Hematopoietic multipotent progenitor cell treated with erythropoietin and hydrocortisone succinate and interleukin-3 and kit ligand, for 6 days (in vitro differentiated cells): ENCODE measurements at places on chromosomes 5 and 9.
A peak's percentile ranks its signal among the peaks of the same experiment; 100 is the strongest.

DNA sequence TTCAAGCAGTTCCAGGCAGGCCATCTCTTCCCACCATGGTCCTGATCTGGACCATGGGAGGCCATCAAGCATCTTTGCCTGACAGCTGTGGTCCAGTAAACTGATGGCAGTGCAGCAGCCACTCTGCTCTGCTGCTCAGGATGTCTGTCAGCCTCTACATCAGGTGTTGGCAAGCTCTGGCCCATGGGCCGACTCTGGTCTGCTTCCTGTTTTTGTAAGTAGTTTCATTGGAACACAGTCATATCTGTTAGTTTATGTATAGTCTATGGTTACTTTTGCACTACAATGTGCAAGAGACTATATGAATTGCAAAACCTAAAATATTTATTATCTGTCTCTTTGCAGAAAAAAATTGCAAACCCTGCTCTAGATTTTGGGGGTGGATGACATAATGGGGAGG is 225.0 kb downstream of the KCTD16 start:
- peak; percentile 6 for DNase-seq

DNA sequence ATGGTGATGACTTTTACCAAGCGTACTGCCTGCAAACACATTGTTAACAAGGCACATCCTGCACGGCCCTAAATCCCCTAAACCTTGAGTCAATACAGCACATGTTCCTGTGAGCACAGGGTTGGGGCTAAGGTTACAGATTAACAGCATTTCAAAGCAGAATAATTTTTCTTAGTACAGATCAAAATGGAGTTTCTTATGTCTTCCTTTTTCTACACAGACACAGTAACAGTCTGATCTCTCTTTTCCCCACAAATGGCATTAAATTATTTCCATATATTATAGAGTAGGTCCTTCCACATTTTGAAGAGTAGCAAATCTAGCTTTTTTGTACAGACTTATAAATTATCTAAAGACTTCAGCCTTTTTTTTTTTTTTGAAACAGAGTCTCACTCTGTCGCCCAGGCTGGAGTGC is 1.6 kb upstream of the TMEM141 start:
- DNase-seq: no peak

- no peak for DNase-seq
These were observed 59.4 kb downstream of the IL6ST start for GRCh38 chr5:55935371-55935770.

- no peak for DNase-seq
These were observed 261.0 kb upstream of the CDH6 start for GRCh38 chr5:30932273-30933017.

DNA sequence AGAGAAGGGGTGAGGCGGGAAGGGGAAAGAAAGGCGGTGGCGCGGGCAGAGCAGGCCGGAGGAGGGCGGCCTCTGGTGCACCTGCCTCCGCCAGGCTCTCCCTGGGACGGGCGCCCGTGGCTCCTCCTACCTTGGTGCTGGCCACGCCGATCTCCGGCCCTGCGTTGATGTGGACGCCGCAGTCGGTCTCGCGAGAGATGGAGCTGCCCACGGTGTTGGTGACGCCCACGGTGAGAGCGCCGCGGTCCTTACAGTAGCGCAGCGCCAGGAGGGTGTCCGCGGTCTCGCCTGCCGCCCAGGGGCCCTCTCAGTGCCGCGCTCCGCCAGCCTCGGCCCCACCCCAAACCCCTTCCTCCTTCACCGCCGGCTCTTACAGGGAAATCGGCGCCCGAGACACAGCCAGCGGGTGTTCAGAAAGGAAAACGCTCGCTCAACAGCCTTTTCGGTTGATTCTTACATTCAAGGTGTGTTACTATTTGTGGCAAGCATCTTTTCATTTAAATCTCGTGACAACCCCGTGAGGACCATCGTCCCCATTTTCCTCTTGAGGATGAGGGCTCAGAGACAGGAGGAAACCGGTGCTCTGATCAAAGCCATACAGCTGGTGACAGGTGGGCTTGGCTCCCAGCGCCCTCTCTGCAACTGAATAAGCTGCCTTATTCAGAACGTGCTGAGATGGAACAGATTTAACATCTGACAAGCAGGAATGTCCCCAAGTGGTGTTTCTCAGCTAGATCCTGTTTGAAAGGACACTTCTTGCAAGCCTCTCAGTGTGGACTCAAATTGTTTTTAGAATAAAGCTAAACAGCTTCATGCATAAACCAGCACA is 22.0 kb upstream of the MAPK9 start:
- peak; percentile 78 for DNase-seq

- no peak for DNase-seq
These were observed 28.9 kb downstream of the DBH start for GRCh38 chr9:133665096-133665495.

- no peak for DNase-seq
These were observed 304.1 kb upstream of the PANK3 start for GRCh38 chr5:168883281-168883741.

DNA sequence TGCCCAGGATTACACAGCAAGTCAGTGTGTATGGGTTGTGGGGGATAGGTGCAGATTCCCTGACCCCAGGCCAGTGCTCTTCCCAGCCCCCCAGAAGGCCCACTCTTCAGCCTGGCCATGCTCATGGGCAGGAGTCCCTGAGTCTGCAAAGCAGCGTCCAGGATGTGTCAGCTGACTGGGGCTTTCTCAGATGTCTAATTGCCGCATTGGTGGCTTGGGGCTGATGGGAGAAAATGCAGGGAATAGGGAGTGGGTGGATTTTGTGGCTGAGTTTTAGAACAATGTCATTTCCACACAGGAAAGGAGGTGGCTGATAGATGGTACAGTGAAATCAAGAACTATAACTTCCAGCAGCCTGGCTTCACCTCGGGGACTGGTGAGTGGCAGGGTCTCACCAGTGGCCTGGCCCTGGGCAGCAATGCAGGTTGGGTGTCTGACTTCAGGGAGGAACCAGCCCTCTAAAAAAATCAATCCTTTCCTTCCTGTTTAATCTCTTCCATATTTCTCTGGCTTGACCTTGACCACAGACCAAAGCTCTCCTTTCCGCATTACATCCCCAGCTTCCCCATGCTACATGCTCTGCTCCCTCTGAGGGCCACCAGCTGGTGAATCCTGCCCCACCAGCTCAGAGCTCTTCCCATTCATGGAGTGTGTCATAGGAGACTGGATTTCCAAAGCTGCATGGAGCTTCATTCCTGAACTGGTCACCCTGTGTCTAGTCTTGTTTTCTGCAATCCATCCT is 14.2 kb downstream of the GLIPR2 start:
- DNase-seq: no peak

DNA sequence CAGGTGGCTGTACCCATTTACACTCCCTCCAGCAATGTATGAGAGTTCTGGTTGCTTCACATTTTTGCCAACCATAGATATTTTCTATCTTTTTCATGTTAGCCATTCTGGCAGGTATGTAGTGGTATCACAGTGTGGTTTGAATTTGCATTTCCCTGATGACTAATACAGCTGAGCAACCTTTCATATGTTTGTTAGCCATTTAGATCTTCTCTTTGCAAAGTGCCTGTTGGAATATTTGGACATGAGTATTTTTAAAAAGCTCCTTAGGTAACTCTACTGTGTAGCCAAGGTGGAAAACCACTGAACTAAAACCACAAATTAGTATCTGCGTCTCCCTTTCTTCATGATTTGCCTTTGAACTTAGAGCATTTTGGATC is 31.9 kb downstream of the IRF1 start:
- DNase-seq: no peak

DNA sequence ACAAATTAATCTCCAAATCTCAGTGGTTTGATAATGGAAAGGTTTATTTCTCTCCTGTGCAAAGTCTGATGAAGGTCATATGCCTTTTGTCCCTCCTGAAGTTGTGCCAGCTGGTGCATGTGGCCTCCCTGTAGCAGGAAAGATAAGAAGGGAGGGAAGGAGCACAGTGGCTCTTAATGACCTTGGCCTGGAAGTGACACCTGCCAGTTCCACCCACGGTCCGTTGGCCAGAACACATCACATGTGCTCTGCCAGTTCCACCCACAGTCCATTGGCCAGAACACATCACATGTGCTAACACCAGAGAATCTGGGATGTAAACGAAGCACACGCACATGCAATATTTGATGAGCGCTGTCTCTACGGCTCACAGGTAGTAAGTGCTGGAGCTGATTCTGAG is 130.9 kb downstream of the DOCK2 start:
- DNase-seq: peak; percentile 74

DNA sequence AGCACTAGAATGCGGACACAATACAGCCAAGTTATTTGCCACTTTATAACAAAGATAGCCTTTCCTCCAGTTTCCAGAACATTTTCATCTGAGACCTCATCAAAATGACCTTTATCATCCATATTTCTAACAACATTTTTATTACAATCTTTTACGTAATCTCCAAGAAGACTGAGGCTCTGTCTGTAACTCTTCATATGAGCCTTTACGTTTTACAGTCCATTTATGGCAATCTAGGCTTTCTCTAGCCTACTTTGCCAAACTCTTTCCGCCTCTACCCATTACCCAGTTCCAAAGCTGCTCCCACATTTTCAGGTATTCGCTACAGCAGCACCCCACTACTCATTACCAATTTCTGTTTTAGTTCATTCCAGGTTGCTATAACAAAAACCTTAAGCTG is 8.2 kb upstream of the SEMA5A start:
- no peak for DNase-seq

DNA sequence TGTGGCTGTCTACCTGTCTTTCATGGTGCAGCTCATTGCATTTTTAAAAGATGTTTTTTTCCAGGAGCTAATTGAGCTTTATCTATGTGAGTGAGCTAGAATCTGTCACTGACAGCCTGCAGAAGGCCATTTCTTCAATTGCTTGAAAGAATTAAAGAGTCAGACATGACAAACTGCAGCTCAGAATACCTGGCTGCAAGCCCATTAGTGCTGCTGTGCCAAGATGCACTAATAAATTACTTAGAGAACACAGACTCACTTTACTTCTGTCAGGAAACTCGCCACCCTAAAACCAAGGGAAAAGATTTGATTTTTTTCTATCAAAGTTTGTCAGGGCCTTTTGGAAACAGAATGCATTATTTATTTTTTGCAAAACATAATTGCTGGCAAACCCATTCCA is 368.3 kb downstream of the CAAP1 start:
- no peak for DNase-seq

- no peak for DNase-seq
These were observed 219.9 kb downstream of the COX7C start for GRCh38 chr5:86837610-86838009.

GRCh38 chr9:126859111-126859510 is 1.3 kb upstream of the ZBTB34 start:
- no peak for DNase-seq
